ENCODE measurements at places on chromosomes 16 and 17. TPM values are rescaled to one million over a fixed set of nuclear protein-coding genes. Genes with fewer than 3 reads are reported as not detected.

- H3K4me3 ChIP-seq = no peak overlapping the region
- no peaks in the 10 kb centered on the region for H3K4me1 ChIP-seq
- DNase-seq = no peak
- H3K27me3 ChIP-seq = no peaks in the 10 kb centered on the region
Observed at GRCh38 chr17:56222255-56222654, 69.0 kb downstream of the ANKFN1 start.

Gene KRTAP9-6
- not detected for total RNA-seq

DNA sequence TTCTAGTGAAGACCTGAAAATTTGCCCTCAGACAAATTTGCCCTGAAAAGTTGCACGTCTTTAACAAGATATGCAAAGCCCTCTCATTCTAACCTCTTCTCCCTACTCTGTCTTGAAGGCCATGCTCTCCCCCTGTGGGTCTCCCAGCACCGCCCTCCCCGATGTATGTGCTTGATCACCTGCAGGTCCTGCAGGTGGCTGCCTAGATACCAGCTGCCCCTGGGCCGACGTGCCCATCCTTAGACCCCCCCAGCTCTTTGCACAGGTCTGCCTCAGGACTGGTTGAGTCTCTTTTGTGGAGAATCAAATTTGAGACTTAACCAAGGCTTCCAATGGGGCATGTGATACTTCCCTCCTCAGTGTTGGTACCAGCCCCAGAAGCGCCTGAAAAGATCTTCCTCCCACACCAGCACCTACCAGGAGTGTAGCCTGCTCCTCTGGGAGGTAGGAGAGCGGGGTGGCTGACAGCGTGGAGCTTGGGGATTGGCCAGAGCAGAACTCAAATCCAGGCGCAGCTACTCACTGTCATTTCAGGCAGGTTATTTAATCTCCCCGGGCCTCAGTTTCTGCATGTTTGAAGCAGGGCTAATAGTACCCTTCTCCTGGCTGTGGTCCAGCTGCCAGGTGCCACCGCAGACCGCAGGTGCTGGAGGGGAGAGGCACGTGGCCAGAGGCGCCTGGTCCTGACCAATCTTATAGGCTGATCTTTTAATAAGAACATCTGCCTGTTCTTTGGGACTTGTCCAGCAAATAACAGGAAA, 4.5 kb upstream of the MRPL38 start:
- H3K36me3 ChIP-seq = peaks cover 4% of the 10 kb centered on the region
- peaks cover 18% of the 10 kb centered on the region for H3K4me1 ChIP-seq
- no peak overlapping the region for H3K4me3 ChIP-seq
- no peaks in the 10 kb centered on the region for H3K27me3 ChIP-seq

DNA sequence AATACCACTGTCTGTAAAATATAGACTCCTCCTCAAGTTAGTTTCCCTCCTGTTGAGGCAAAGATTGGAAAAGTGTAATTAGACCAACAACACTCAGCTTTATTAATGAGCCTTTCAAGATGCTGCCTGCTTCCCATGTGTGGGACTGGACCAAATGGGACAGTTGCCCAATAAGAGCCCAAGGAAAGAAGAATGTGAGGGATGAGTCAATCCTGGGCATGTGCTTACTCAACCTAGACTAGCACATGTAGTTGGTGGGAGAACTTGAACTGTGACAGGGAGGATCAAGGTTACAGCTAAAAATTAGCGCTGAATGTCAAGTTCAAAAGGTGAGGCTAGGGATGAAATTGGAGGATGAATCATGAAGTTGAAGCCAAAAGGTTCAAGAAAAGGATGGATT, 435.5 kb downstream of the CA10 start:
- no peaks in the 10 kb centered on the region for H3K36me3 ChIP-seq
- no peaks in the 10 kb centered on the region for H3K4me1 ChIP-seq
- H3K4me3 ChIP-seq = no peak overlapping the region
- H3K27me3 ChIP-seq = peaks cover 3% of the 10 kb centered on the region
- DNase-seq = no peak

DNA sequence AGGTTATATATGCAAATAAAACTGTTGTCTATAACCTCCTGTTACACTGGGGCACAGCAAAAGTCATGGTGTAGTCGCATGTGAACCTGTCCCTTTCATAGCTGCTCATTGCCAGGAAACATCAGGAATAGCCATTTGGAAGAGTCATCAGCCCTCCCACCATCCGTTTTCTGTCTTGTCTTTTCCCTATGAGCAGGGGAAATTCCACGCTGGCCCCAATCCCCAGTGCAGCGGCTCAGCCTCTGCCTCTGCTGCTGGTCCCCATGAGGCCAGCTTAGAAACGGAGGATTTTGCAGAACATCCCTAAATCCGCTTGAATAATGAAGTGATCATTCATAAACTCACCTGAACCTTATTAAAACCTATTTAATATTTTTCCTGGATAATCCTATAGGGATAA, 10.5 kb downstream of the MAPT start:
- H3K4me3 ChIP-seq = no peak overlapping the region
- no peaks in the 10 kb centered on the region for H3K4me1 ChIP-seq
- H3K27me3 ChIP-seq = peaks cover 4% of the 10 kb centered on the region
- DNase-seq = no peak
- no peak overlapping the region for H3K27ac ChIP-seq

- no peaks in the 10 kb centered on the region for H3K36me3 ChIP-seq
- H3K4me1 ChIP-seq = no peaks in the 10 kb centered on the region
- no peak for DNase-seq
Observed at GRCh38 chr16:76487411-76488064, 210.3 kb downstream of the CNTNAP4 start.

- H3K27me3 ChIP-seq = no peaks in the 10 kb centered on the region
- no peak for DNase-seq
- no peak overlapping the region for H3K27ac ChIP-seq
Observed at GRCh38 chr17:45334701-45335677, 18.2 kb upstream of the MAP3K14 start.

Gene KRT31
- total RNA-seq = not detected

DNA sequence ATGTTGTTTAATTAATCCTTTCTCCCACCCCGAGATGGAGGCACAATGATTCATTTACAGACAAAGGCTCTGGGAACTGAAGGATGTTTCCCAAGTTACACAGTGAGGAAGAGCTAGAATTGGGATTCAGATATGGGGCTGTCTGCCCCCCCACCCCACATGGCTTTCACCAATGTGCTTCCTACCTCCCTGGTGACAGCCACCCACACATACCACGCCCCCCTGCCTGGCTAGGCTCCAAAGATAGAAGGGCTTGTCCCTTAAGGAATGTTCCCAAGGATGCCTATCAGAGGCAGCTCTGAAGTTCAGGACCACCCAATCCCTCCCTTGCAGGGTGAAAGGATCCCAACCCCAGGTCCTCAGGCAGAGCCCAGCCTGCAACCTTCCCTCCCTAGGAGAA, 32.9 kb downstream of the CFAP20 start:
- H3K27me3 ChIP-seq = no peaks in the 10 kb centered on the region
- H3K4me3 ChIP-seq = no peak overlapping the region
- H3K27ac ChIP-seq = no peak overlapping the region
- no peak for DNase-seq
- no peaks in the 10 kb centered on the region for H3K36me3 ChIP-seq

Gene HOXB3
- 1.1 TPM for total RNA-seq

Gene CDH3
- total RNA-seq = not detected

Gene METTL22
- 33.8 TPM for total RNA-seq

DNA sequence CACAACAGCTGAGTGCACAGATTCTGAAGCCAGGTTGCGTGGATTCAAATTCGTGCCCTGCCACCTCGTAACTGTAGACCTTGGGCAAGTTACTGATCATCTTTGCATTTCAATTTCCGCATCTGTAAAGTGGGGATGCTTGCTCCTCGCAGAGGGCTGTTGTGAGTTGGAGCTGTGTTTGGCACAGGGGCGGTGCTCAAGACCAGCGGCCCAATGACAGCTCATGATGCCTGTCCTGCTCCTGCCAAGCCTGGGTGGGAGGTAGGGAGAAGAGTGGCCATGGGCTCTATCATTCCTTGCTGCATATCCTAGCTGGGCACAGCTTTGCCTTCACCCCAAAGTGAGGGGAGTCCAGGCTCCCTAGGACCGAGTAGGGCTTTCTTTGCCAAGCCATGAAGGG, 12.6 kb downstream of the NXPH3 start:
- peaks cover 11% of the 10 kb centered on the region for H3K36me3 ChIP-seq
- H3K27me3 ChIP-seq = no peaks in the 10 kb centered on the region
- DNase-seq = no peak

Gene TPSD1
- not detected for total RNA-seq

DNA sequence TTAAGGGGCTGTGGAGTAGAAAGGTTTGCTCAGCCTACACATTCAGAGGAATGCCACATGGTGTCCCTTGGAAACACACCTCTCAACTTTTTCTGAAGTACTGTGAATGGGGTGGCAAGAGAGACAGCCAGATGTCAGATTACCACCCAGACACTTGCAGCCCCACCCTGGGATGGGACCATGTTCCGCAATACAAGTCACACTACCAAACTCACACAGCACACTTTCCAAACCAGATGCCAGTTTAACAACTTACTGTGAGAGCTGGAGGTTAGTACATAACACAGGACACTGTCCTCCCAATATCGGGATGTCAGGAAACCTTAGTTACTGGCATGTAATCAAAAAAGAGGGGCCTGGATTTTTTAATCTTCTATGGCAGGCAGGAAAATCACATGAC, 7.9 kb downstream of the USP7 start:
- no peaks in the 10 kb centered on the region for H3K27me3 ChIP-seq
- no peak overlapping the region for H3K27ac ChIP-seq
- no peaks in the 10 kb centered on the region for H3K36me3 ChIP-seq

- peak overlapping the region; percentile 100 for H3K27ac ChIP-seq
- peaks cover 47% of the 10 kb centered on the region for H3K4me1 ChIP-seq
- peak overlapping the region; percentile 99 for H3K4me3 ChIP-seq
- H3K36me3 ChIP-seq = peaks cover 6% of the 10 kb centered on the region
Observed at GRCh38 chr17:80264205-80265075, 3.8 kb downstream of the RNF213 start.

Gene KRT33A
- total RNA-seq = not detected

DNA sequence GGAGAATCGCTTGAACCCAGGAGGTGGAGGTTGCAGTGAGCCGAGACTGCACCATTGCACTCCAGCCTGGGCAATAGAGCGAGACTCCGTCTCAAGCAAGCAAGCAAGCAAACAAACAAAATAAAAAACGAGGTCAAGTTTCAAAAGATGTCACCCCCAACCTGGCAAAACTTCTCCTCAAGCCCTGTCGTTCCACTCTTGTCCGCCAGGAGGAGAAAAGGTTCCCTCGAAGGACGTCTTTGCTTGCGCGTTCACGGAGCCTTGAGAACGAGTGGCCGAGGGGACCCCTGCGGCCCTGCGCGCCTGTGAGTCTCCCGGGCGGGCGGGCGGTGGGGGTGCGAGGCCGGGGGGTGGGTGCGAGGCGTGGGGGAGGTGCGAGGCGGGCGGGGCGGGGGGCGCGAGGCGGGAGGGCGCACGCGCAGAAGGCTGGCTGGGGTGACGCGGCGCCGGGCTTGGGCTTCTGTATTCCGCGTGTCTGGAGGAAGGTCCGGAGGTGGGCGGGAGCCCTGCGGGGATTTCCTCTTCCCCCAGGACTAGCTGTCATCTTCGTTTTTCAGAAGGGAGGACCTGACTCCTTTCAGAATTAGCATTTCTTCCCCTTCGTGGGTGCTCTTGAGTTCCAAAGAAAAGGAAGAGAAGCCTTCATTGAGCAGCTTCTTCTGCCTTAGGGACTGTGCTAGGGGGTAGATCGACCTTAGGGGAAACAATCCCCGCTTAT, 3.7 kb downstream of the SLC52A1 start:
- H3K27ac ChIP-seq = peak overlapping the region; percentile 50
- no peaks in the 10 kb centered on the region for H3K36me3 ChIP-seq
- peak; percentile 79 for DNase-seq
- peaks cover 14% of the 10 kb centered on the region for H3K27me3 ChIP-seq

- peaks cover 5% of the 10 kb centered on the region for H3K4me1 ChIP-seq
- no peak overlapping the region for H3K4me3 ChIP-seq
- peaks cover 32% of the 10 kb centered on the region for H3K27me3 ChIP-seq
Observed at GRCh38 chr16:49463529-49463928, 89.9 kb downstream of the C16orf78 start.

Gene EPN3
- total RNA-seq = 7.1 TPM

Gene TBX21
- total RNA-seq = 2.0 TPM

Gene CCDC200
- not detected for total RNA-seq

Gene NACA2
- total RNA-seq = not detected

- H3K4me3 ChIP-seq = no peak overlapping the region
- H3K27ac ChIP-seq = no peak overlapping the region
- H3K4me1 ChIP-seq = peaks cover 16% of the 10 kb centered on the region
- no peak for DNase-seq
- H3K27me3 ChIP-seq = no peaks in the 10 kb centered on the region
- H3K36me3 ChIP-seq = peaks cover 46% of the 10 kb centered on the region
Observed at GRCh38 chr16:88617268-88618031, 20.9 kb upstream of the IL17C start.

DNA sequence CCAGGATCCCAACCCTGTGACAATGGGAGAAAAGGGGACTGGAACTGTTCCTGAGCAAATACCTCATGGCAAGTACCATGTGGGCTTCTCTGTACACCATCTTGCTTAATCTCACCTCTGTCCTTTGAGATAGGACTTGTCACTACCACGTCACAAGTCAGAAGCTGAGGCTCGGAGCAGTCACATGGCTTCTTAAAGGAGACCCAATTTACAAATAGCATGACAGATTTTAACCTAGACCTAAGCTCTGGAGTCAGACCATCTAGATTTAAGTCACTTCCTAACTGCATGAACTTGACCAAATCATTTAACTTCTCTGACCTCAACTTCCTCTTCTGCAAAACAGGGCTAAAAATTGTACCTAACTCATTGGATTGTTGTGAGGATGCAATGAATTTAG, 36.0 kb upstream of the CCL1 start:
- peaks cover 9% of the 10 kb centered on the region for H3K27me3 ChIP-seq
- H3K4me3 ChIP-seq = no peak overlapping the region
- no peaks in the 10 kb centered on the region for H3K36me3 ChIP-seq
- no peak overlapping the region for H3K27ac ChIP-seq

- no peaks in the 10 kb centered on the region for H3K36me3 ChIP-seq
- no peak within 1 kb of the TSS for H3K27ac ChIP-seq
- no peak for DNase-seq
- no peaks in the 10 kb centered on the region for H3K27me3 ChIP-seq
- H3K4me1 ChIP-seq = no peaks in the 10 kb centered on the region
Observed at GRCh38 chr17:41624208-41625101, at the start of gene KRT17. TSS of gene KRT17 (minus strand) at chr17:41624575. CDS start at chr17:41624509, 66 bp downstream.

DNA sequence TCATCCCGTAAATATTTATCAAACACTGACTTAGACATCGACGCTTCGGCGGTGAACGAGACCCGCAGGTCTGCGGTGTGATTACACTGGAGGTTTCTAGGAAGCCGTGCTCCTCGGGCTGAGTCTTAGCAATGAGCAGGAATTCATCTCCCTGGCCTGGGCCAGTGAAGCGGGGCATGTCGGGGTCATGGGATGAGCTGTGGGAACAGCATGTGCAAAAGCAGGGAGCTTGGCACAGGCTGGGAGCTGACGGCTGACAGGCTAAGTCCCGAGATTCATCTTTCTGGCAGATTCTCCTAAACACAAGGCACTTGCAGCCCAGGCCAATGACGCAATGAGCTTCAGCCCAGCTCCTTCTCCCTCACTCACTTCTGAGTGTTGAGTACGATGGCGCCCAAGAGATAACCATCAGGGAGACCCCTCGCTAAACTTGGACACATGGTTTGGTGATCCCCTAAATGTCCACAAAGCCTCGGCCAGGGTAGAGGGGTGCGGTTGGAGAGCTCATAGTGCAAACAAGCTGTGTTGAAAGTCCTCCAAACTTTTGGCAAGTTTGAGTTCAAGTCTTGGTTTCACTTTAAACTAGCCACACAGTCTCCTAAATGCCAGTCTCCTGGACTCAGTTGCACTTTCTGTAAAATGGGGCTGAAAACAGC, 12.8 kb downstream of the CRISPLD2 start:
- peak overlapping the region; percentile 46 for H3K27ac ChIP-seq
- H3K27me3 ChIP-seq = no peaks in the 10 kb centered on the region
- H3K4me1 ChIP-seq = peaks cover 18% of the 10 kb centered on the region
